ENCODE measurements at places on chromosomes 16 and 17.

GRCh38 chr17:15513856-15514459 lies 46.5 kb upstream of the CDRT4 start:
- no peak for DNase-seq

DNA sequence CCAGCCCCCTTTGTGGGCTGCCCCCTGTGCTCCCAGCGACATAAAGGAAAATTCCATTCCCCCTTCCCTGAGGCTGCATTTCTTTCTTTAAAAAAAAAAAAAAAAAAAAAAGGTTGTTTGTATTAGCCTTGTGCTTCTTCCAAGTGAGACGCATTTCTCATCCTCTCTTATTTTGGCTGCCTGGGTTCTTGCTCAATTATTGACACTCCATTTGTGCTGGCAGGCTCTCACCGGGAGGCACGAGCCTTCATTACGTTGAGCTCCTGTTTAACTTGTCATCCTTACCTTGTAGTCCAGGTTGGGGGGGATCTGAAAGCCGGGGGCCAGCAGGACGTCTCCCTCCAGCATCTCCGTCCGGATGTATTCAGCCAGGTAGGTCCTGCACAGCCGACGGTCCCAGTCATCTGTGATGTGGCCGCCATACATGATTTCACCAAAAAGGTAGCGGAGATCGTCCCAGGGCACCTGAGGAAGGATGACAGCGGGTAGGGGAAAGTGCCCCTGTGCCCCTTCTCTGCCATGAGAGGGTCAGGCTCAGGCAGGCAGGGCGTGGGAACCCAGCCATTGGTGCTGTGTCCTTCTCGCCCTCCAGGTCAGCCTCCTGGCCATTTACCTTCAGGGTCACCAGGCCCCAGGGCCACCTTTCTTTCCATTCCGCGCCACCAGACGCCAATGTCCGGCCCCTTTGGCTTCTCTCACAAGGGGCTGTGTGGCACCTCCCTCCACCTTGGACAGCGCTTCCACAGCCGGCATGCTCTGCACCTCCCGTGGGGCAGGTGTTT lies 50.6 kb downstream of the PGS1 start:
- DNase-seq: no peak

DNA sequence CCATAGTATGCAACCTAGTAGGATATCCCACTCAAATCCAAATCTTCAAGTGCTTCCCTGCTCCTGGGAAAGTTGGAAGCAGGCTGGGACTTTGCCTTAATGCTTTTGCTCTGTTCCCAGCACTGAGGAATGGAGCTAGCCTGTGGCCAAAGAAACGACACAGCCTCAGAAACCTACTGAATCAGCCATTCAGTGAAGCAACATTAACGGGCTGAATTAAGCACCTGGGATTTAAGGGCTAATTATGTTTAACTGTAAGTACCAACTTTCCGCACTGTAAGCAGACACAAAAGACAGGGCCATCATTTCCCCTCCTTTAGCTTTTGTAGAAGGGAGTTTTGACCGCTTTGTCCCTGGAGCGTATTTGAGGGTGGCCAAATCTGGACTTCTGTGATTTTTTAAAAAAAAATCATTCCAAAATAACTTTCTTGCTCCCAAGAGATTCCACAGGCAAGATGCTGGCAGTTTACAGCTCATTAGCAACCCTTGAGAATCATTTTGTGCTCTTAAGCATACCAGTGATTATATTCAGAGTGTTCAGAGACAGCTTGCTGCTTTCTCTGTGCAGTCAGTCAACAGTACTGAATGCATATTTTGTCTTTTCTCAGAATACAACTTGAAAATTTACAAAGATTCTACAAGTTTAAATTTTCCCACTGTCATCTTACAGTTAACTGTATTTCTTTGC lies 17.6 kb upstream of the NOL11 start:
- no peak for DNase-seq

DNA sequence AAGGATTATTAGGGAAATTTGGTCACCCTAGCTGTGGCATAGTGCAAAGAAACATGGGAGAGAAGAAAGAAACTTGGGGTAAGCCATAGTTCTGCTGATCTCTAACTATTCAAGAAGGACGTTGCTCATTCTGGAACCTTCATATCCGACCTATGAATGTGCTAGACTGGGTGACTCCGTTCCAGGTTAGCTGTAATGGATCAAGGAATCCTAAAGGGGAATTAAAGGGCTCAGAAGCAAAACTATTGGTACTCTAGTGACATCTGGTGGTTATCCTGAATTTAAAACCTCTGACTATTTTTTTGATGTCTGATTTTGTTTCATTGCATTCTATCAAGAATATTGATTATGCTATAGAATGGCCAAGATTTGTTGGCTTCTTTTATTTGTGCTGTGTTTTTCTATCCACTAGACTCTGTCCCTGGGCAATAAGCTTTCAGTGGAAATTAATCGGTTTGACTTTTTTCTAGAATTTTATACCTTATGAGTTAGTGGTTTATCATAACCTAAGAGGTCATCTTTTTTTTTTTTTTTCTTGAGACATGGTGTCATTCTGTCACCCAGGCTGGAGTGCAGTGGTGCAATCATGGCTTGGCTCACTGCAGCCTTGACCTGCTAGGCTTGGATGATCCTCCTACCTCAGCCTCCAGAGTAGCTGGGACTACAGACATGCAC lies 19.5 kb downstream of the PCTP start:
- no peak for DNase-seq

DNA sequence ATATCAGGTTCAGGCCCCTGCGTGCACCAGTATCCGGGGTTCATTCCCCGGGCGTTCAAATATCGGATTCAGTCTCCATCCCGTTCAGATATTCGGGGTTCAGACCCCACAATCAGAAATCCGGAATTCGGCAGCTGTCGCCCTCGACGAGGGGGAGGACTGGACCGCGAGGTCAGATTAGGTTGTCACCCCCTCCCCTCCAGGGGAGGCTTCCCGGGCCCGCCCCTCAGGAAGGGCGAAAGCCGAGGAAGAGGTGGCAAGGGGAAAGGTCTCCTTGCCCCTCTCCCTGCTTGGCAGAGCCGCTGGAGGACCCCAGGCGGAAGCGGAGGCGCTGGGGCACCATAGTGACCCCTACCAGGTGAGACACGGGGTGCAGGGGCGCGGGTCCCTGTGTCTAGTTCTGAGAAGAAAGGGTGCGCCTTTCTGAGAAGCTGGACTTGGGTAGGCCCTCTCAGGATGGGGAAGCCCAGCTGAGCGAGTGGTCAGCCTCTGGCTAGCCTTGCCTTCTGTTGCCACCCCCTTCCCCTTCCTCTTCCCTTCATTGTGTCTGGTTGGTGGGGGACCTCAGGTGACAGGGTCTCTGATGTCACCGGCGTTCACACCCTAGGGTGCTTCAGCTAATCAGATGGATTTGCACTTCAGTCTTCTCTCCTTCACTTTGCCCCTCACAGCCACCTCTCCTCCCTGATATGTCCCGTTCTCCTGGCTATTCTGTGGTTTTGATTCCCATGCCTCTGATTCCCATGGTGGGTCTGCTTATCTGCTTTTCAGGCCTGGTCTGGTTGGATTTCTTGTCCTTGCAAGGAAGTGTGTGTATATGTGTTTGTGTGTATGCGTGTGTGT lies 844 bp downstream of the TAOK2 start:
- no peak for DNase-seq

- DNase-seq: no peak
Observed at GRCh38 chr16:82184213-82184612, 14.2 kb upstream of the MPHOSPH6 start.

DNA sequence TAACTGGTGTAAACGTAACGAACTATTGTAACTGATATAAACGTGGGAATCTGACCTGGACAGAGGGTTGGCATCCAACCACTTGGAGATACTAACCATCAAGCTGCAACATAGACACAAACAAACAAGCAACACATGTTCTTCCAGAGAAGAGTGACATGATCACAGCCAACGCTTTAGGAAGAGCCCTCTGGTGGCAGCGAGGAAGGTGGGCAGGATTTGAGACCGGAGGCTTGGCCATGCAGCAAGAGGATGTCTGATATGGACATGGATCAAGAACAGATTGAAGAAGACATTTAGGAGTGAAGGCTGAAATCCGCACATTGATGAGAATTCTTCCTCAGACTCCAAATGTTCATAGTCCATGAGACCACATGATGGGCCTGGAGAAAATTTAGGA lies 40.3 kb upstream of the TNRC6A start:
- no peak for DNase-seq

- no peak for DNase-seq
Observed at GRCh38 chr16:88370365-88370764, 12.4 kb upstream of the ZNF469 start.

DNA sequence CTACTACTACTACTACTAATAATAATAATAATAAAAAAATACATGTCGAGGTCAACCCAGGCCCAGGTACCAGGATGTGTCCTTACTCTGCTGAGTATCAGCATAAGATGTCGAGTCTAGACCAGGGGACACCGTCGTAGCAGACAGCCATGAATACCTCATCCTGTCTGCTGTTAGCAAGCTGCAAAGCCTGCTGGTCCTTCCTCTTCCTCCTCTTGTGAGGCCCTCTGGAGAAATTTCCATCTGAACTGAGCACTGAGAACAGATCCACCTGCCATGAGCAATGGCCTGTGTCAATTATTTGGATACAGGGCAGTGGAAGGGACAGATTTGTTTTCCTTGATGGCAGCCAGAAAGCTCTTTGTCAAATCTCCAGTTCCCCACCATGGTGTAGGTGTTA lies 168.5 kb downstream of the XYLT1 start:
- DNase-seq: no peak

- no peak for DNase-seq
Observed at GRCh38 chr16:86918637-86919036, 340.3 kb downstream of the FOXL1 start.

- no peak for DNase-seq
Observed at GRCh38 chr17:76657505-76658241, 14.1 kb upstream of the ST6GALNAC1 start.

DNA sequence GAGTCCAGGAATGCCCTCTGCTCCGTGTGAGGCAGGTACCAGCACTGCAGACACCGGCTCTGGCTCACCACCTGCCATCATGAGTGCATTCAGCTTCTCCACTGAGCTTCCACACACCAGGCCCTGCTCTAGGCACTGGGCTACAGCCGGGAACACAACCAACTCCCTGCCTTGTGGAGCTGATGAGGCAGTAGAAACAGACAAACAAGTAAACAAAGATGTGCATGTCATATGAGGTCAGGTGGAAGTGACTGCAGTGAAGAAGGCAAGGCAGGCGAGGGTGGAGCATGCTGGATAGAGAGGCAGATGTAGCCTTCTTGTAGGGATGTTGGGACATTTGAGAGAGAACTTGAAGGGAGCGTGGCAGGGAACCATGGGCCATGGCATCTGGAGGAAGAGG lies 5.0 kb downstream of the NLRC5 start:
- no peak for DNase-seq

DNA sequence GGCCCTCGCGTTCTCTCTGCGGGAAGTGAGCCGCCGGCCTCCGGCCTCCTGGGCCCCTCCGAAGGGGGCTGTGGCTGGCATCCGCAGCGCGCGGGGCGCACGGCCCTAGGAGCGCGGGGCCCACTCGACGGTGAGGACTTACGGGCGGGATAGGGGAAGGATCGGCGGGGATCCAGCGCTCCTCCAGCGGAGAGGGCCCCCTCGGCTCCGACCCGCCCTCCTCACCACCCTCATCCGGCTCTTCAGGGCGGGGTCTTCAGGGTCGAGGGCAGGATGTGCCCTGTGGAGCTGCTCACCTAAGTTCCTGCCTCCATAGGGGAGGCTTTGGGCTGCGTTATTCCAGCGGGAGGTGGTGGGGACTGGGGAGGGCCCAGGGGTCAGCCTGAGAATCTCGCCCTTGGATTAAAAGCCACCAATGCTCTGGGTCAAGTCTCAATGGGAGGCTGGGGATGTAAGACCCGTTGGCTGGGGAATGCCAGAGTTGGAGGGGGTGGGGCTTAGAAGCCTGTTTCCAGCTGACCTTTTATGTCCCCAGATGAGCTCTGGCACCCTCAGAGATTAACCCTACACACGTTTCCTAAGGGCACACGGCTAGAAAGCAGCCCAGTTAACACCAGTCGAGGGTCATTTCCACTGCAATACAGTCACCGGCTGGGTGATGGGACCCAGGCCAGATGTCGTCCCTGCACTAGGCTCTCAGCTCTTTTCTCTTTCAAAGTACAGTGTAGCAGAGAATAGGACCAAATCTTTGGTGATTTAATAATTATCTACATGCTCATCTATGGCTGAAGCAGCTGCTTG lies 13.4 kb downstream of the TBX2 start:
- DNase-seq: no peak

DNA sequence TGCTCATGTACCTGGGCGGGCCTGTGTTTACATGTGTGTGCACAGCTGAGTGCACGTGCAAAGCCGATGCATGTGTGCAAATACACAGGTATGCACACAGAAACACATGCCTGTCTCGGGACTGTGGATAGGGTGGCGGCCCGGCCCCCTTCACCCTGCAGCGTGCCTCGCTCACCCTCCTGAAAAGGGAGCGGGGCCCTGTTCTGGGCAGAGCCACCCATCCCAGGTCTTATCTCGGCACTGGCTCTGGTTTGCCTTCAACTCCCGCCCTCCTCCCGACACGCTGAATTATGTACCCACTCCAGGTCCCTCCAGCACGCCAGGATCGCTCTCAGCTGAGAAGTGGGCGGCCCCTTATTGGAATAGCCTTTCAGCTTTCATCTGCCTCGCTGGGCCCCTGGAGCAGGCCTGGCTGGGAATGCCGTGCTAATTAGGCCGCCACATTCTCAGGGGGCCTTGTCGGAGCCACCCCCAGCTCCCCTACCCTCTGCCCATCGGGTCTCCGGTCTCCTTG lies 77.8 kb downstream of the RTN4RL1 start:
- no peak for DNase-seq

DNA sequence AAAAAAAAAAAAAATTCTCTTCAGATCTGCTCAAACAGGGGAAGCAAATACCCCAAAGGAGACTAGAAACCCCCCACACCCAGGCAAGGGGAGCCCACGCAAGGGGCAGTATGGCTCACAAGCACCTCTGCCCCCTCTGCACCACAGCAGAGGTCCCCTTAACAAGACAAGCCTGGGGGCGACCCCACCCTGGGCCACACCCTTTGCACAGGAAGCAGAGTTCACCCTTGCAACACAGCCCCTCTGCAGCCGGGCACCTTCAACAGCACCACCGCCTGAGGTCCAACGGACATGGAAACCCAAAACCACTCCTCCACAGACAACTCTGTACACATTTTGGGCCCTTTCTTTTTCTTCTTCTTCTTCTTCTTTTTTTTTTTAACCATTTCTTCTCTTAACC lies 12.8 kb downstream of the AXIN1 start:
- no peak for DNase-seq

DNA sequence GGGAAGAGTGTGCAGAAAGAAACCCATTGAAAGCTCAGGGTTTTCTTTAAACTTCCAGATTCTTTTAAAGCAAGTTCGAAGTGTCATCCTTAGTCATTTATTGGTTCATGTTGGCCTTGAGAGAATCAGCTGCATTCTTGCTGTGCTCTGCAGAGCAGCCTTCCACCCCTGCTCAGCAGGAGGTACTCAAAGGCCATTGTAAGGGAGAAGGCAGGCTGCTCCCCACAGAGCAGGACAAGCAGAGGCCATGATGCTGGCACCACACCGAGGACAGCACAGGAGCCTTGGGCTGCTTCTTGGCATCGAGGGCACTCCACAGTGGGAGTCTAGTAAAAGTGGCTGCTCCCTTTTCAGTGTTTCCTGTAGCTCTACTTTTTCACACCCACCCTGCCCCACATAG lies 29.6 kb downstream of the NMT1 start:
- DNase-seq: no peak

- no peak for DNase-seq
Observed at GRCh38 chr17:75113798-75114551, 4.2 kb downstream of the ARMC7 start.

GRCh38 chr16:84423416-84423837 lies 55.1 kb downstream of the ATP2C2 start:
- DNase-seq: no peak

Data from cortex of kidney (tissue), 1 donor.